GM04503 (cell line): ENCODE measurements at places on chromosomes 12 and 14.
A peak's percentile ranks its signal among the peaks of the same experiment; 100 is the strongest.

DNA sequence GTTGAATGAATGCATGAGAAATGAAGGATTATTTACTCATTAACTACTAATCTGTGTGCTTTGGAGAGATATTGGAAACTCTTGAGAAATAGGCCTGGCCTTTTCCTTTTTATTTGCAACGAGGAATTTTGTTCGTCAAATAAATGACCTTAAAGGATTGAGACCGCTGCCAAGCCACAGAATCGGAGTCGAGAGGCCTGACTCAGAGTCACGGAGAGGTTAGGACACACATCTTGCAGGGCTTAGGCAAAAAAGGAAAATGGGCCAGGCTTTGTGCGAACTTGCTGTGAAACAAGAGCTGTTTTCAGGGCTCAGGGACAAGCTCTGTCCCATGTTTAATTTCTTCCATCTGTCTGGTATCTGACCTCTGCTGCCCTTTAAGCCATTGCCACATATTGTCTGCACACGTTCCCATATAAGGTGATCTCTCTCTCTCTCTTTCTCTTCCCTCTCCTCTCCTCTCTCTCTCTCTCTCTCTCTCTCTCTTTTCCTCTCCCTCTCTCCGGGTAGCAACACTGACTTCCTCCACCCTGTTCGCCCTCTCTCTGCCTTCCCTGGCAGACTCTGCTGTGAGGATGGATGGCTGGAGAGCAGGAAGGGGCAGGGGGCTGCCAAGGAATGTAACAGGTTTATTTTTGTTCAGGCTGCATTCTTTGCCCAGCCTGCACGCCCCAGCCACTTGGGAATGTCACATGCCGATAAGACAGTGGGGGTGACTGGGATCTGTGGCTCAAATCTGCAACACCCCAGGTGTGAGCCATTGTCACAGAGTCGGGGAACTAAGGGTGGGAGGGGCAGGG is 14.9 kb upstream of the IFT81 start:
- peak; percentile 100 for DNase-seq

DNA sequence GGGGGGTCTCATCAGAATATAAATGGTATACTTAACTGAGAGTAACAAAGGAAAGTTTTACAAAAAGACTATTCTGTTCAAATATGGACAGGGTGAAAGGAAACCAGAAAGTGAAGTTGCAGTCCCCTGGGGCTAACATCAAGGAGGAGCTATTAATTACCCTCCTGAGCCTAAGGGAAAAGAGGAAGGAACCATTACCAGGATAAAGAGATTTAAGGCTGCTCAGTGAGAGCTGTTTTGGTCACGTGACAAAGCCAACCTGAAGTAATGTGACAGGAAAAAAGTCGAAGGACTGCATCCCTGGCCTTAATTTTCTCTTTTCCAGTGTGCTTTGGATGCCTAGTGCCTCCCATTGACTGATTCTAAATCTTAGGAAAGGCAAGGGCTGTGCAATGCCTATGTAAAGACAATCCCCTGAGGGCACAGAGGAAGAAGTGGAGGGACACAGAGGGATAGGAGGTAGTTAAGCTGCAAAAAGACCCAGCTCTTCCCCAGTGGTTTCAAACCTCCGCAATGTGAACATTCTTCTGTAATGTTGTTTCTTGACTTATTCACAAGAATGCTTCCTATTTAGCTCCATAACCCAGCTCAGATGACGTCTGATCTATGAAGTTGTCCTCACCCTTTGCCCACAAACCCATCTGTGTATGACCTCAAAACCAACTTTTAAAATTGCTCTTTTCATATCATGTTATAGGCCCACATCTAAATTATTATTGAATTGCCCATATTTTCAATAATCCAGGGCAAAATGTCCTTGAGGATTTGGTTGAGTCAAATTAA is 187.7 kb upstream of the DCN start:
- DNase-seq: no peak

DNA sequence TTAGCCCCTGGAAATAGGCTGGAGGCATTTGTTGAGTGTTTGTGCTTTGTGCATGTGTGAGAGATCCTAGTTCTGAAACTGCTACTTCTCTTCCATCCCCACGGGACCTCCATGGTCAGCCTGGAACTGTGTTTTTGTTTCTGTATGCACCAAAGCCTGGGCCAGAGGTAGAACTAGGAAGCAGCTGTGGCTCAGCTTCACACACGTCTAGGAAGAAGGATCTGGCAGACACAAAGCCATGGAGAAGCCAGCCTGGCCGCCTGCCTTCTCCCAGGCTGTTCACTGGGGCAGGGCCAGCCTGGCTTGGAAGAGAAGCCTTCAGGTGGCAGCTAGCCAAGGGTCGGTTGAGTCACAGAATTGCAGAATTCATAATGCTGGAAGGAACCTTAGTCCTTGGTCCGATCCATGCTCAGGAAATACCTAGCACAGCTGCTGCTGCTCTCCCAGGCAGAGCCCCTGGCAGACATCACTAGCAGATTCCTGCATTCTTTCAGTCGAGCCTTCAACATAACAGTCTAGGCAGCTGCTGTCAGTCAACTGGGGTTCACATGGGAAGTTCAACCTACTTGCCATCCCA is 27.0 kb downstream of the RIN3 start:
- DNase-seq: peak; percentile 99

- no peak for DNase-seq
Measured at GRCh38 chr12:110766311-110767154, 23.8 kb upstream of the PPP1CC start.

GRCh38 chr14:66231820-66232219 is 254.4 kb upstream of the CCDC196 start:
- no peak for DNase-seq

DNA sequence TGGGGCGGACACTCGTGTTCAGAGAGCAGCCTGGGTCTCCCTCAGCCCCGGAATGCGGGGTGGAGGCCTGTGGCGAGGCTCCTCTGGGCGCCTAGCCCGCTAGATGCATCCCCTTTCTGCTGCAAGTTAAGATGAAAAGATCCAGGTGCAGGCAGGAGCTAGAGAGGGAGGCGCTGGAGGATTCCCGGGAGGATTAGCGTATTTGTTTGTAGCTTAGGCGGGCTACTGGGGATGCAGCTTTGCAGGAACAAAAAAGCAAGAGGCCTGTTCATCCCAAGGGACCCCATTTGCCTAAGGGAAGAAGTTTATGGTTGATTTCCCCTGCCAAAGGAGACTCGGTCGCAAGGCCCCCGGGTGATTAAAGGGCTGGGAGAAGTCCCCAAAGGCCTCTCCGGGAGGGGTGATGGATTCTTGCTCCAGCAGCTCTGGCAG is 824 bp downstream of the CCDC177 start:
- no peak for DNase-seq

DNA sequence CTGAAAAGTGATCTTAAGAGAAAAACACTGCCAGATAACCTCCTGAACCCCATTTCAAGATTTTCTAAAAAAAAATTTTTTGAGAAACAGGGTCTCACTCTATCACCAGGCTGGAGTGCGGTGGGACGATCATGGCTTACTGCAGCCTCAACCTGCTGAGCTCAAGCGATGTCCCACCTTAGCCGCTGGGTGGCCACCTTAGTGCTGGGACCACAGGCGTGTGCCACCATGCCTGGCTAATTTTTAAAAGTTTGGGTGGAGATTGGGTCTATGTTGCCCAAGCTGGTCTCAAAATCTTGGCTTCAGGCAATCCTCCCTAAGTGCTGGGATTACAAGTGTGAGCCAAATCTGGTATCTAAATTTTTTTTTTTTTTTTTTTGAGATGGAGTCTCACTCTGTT is 3.4 kb downstream of the PNMA1 start:
- DNase-seq: no peak

- DNase-seq: no peak
Measured at GRCh38 chr12:14846876-14847580, 3.7 kb upstream of the ART4 start.

- DNase-seq: no peak
Measured at GRCh38 chr12:31525496-31526157, 65.3 kb downstream of the DENND5B start.

GRCh38 chr12:80681287-80681686 is 26.1 kb upstream of the MYF6 start:
- no peak for DNase-seq

- no peak for DNase-seq
Measured at GRCh38 chr12:104555648-104556047, 98.9 kb downstream of the CHST11 start.

- no peak for DNase-seq
Measured at GRCh38 chr12:49233842-49234526, 30.9 kb upstream of the TUBA1C start.

GRCh38 chr12:12446786-12447185 is 89.9 kb downstream of the BORCS5 start:
- DNase-seq: no peak

- no peak for DNase-seq
Measured at GRCh38 chr14:65566820-65567522, 154.4 kb downstream of the FUT8 start.

DNA sequence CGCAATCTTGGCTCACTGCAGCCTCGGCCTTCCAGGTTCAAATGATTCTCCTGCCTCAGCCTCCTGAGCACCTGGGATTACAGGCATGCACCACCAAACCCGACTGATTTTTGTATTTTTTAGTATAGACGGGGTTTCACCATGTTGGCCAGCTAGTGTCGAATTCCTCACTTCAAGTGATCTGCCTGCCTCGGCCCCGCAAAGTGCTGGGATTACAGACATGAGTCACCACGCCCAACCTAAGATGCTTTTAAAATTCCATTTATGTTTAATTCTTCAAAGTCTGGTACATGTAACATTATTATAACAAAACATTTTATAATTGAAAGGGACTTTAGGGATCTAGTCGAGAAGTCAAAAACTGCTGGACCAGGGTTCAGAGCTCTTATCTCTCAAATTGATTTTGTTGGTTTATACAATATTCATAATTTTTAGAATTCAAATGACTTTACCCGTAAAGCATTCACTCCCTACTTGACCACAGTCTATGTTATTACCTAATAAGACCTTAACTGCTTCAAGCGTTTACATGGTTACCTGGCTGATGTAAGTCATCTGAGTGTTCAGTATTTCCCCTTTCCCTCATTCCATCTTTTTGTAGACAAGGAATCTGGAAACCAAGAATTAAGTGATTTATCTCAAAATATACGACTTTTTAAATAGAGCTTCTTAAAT is 28.2 kb downstream of the RAP1B start:
- DNase-seq: no peak

DNA sequence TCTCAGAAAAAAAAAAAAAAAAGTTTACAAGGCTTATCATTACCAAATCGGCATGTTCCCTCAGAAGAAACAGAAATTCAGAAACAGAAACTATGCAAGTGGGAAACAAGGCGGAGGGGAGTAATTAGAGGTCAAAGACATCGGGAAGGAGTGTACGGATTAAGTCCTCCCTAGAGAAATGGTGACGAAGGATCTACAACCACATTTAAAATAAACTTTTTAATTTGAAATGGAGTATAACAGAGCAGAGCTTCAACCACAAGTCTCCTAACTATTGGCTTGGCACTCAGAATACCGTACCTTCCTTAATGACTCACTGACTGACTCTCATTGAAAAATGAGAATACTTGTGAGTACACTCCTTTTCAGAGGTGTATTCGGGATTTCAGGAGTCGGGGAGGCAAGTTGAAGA is 908 bp downstream of the ENTPD5 start:
- DNase-seq: peak; percentile 43

DNA sequence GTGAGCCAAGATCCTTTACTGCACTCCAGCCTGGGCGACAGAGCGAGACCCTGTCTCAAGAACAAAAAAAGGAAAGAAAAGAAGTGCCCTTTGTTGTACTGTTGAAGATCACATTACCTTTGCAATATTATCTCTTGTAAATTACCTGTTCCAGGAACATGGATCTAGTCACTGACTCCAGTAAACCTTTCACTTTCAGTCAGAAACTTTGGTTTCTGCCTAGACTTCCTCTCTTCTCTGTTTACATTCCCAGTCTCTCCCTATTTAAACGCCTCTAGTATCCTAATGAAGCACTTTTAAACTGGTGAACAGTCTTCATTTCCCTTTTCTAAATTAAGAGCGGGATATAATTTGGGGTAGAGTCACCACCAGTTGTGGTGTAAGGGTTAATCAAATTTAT is 12.8 kb downstream of the CHPT1 start:
- DNase-seq: no peak

DNA sequence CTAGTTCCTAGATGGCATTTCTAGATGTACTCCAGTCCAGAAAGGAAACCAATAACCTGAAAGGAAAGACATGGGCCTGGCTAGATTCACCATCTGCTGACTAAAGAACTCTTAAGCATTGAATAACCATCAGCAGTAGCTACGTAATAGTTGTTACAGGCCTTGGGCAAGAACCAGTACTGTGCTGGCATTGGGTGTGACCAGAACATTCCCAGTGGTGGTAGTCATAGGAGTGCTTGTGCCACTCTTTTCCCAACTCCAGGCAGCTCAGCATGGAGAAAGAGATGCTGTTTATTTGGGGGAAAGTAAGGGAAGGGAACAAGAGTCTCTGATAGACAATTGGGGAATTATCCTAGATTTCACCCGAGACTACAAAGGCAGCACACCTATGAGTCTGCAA is 333.3 kb downstream of the SLC16A7 start:
- peak; percentile 63 for DNase-seq

- no peak for DNase-seq
Measured at GRCh38 chr14:90397425-90398314, 841 bp downstream of the CALM1 start.

- DNase-seq: no peak
Measured at GRCh38 chr12:2366711-2367110, 313.9 kb downstream of the CACNA1C start.

- DNase-seq: no peak
Measured at GRCh38 chr14:45246691-45247090, 6.3 kb downstream of the MIS18BP1 start.

DNA sequence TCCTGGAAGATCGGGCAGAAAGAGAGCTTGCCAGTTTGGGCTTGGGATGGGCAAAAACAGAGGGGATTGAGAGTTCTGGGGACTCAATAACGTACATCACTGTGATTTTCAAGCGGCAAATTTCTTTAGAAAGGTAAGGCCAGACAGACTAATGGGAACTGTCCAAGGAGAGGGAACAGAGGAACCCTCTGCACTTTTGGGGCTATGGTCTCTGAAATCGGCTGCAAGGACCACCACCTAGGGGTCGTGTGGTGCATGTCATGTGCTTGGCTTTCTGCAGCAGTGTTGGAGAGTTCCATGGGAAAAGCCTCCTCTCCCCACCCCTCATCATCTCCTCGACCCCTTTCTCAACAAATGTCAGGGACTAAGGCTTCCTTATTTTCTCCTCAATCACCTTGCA is 79.6 kb downstream of the PPM1A start:
- DNase-seq: no peak

DNA sequence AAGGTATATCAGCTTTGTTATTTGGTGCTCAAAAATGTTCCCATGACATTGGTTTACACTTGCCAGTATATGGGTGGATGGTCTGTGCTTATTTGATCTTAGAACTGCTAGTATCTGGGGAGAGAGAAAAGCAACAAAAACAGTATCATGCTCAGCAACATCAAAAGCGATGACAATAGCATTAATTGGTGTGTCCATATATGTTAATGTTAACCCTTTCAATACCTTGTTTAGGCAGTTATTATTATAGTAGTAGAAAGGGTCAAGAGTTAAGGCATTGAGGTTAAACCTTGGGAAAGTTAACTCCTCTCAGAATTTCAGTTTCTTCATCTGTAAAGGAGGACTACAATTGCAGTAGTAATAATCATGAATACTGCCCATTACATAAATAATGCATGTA is 37.4 kb upstream of the SLC38A2 start:
- DNase-seq: no peak
